Inflammatory macrophage treated with lipopolysaccharide for 1 hour (primary cell): ENCODE measurements at places on chromosomes 1 and 21.

DNA sequence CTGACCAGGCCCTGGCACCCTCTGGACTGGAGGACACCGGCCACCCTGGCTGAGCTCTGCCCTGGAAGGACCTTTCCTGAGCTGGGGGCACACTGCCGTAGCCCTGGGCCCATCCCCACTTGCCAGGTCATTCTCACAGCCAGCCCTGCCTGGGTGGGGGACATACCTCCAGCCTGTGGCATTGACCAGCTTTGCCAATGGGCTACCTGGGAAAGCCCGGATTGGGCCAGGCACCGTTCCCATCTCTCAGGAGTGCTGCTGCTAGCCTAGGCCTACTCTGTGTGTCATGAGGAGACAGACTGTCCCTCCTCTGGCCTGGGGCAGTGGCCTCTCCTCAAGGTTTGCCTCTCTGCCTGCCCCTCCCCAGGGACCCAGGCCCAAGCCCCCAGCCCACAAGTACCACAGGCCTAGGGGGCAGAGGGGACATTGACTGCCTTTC, 40.0 kb downstream of the COQ8A start:
- DNase-seq = no peak

DNA sequence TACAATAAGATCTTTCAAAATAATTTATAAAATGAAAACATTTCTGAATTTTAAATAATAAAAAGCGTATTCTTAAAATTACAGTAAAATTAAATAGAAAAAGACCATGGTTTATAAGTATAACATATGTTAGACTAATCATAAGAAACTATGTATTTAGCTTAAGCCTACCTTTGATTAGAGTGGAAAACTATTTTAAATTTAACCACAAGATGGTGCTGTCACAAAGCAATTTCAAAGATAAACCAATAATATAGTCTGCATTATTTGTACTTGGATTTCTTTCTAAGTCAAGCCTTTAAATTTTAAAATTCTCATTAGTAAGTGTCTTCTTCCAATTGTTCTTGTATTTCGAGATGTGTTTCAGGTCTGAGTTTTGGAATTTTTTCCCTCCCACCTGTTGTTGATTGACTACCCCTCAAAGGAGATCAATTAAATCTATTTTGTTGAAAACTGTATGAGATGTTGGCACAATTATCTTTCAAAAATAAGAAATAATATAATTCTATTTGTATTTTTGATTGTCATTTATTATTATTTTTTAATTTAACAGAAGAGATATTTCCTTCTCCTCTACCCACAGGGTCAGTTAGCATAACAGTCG, 459.8 kb downstream of the KCNT2 start:
- DNase-seq = peak; percentile 10

DNA sequence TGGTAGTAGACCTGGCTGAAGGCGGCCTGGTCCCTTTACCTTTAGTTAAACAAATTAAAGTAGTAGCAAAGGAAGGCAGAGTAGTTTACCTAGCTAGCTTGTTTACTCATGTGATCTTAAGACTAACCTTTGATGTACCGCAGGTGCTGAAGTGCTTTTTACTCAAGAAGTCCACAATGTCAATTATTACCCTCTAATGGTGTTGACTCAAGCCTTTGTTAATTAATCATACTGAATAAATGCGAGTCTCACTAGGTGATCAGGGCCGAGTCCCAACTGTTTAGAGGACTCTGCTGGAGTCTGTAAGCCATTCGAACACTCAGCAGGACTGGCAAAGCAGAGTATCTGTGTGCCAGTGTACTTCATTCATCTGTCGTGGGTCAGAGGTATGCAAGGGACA, 381.1 kb upstream of the NCAM2 start:
- no peak for DNase-seq

DNA sequence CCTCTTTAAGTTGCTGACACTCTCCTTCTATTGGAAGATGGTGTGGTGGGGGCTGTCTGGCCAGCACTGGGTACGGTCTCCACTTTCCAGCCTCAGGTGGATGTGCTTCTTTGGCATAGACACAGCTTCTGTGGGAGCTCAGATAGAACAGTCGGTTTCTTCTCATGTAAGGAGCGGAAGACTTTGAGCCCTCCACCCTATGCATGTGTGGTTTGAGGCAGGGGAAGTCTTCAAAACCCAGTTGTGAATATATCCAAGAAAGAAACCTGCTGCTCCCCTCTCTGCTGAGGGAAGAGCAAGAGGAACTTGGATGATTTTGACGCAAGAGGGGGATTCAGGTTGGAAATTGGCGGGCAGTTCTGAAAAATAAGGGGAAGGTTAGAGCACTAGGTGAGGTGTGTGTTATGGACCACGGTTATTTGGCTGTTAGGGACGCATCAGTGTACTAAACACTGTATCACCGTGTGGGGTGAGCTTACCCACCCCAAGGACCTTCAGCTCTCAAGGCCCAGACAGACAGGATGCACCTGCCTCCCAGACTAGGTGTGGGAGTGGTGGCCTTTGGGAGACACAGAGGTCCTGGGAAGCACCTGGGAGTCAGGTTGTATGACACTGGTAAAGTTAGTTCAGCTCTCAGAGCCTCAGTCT, 36.2 kb downstream of the IL6R start:
- DNase-seq = no peak

GRCh38 chr1:29641921-29642320, 405.6 kb downstream of the PTPRU start:
- DNase-seq = no peak

DNA sequence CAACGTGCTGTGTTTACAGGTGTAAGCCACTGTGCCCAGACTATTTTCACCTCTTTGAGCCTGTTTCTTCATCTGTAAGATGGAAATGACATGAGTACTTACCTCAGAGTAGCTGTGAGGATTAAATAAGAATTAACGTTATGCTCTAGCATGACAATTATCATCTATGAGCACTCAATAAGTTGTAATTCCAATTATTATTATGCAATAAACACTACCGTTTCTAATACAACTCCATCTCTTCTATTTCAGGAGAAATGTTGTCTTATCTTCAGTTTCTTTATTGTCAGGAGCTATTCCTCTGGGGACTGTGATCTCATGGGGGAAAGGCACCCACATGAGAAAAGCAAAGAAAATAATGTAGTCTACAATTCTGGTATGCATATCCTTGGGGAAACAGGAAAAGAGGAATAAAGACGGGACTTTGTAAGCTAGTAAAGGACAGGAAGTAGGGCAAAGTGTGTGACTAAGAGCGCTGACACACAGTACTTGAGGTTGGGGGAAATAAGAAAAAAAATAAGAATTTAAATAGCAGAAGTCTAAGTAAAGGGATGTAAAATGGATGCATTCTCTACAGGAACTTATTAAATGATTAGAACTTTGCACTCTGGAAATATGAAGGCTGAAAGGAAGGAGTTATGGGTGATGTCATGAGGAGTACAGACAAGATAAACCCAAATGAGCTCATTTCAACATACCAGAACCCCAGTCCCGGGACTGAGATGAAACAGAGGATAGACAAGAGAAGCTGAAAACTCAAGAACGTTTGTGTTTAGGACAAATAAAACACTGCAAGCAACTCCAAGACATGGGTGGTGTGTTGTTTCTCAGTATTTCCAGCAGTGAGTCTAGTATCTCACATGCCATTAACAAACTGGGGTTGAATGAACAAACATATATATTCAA, 9.8 kb downstream of the PHC2 start:
- DNase-seq = peak; percentile 59

- no peak for DNase-seq
Measured at GRCh38 chr1:78255383-78255782, 209.6 kb downstream of the GIPC2 start.

DNA sequence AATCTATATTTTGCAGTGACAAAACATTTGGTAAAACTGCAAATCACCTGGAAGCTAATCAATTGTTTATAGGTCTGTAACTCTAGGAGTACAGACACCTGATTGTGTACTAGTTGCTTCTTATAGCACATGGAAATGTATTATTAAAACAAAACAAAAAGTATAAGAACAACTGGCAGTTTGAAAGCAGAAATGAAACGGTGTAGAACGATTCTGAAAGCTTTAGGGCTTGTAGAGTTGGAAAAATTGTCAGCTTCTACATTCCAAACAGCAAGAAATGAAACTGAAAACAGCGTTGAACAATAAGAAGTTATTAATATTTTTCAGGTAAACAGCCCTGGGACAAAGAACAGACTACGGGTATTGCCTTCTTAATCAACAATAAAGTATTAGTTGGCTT, 273.3 kb downstream of the OLFM3 start:
- no peak for DNase-seq

DNA sequence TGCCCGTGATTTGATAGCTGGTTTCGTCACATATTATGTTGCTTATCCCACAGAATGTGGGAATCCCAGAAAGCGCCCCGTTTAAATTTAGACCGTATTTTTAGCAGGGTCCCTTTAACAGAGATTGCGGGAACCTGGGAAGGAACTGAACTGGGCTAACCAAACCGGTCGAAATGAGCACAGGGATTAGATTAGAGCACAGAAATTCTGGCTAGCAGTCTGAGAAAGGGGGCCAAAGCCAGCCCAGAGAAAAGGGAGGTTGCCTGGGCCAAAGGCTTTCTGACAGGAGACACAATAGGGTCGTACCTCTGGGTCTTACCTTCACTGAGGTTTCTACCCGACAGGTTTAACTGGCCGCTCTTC, 327 bp downstream of the LRRC40 start:
- peak; percentile 57 for DNase-seq
